Left renal cortex interstitium (tissue), 4 donors: ENCODE measurements at places on chromosomes 12 and 14.

- DNase-seq, result no peak
Measured at GRCh38 chr12:51886021-51886710, 1.7 kb upstream of the ANKRD33 start.

- DNase-seq, result no peak
Measured at GRCh38 chr12:75782069-75782581, 249.5 kb downstream of the PHLDA1 start.

GRCh38 chr14:64518229-64518628, 13.7 kb downstream of the ZBTB1 start:
- DNase-seq, result no peak

- DNase-seq, result peak; percentile 45
Measured at GRCh38 chr12:63917864-63918799, 73.6 kb downstream of the SRGAP1 start.

DNA sequence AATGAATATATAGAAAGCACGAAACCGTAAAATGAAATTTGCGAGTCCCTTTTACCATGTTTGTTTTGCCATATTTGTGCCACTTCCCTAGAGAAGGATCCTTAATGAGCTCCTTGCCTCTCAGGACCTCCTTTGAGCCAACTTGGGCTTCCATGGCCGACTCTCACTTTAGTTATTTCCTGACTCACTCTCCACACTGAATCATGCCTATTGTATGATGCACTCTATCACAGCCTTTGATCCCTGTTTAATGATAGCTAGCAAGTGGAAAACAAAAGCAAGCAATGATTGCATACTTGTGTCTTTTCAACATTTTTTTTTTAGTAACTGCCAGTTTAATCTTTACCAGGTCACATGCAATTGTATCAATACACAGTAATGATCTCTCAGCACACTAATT, 153.2 kb downstream of the CCER1 start:
- no peak for DNase-seq

GRCh38 chr14:94041551-94042346, 15.6 kb downstream of the OTUB2 start:
- DNase-seq, result no peak

GRCh38 chr12:107238296-107238695, 144.9 kb upstream of the CRY1 start:
- no peak for DNase-seq

DNA sequence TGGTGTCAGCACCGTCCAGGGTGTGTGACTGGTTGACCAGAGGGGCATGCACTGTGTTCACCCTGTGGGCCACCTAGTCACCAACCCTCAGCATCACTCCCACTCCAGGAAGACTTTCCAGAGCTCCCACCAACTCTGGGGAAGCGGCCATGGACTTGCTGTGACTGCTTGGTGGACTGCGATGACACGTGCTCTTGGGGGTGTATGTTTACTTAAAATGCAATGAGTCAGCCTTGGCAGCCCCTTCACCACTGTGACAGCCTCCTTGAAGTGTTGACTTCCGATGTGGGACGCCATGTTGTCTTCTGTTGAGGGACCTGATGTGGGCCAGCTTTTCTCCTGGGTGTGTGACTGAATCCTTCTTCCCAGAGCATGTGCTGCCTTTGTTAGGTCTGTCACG, 151.1 kb upstream of the RTL1 start:
- no peak for DNase-seq

DNA sequence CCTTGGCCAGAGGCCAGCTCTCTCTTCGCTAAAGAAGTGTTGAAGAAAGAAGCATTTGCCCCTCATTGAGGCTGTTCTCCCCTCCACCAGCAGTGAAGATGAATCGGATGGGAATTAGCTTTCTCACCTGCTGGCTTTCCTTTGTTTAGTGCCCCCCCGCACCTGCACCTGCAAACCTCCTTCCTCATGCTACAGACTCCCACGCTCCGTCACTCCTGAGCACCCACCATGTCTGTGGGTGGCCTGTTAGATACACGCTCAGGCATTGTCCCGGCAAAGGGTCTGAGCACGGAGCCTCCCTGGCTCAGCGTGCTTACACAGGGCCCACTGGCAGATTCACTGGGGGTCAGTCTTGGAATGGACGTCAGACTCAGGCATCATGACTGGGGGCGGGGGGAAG, 121.6 kb downstream of the GLT1D1 start:
- no peak for DNase-seq

GRCh38 chr12:120039711-120040110, 50.7 kb downstream of the BICDL1 start:
- DNase-seq, result no peak

DNA sequence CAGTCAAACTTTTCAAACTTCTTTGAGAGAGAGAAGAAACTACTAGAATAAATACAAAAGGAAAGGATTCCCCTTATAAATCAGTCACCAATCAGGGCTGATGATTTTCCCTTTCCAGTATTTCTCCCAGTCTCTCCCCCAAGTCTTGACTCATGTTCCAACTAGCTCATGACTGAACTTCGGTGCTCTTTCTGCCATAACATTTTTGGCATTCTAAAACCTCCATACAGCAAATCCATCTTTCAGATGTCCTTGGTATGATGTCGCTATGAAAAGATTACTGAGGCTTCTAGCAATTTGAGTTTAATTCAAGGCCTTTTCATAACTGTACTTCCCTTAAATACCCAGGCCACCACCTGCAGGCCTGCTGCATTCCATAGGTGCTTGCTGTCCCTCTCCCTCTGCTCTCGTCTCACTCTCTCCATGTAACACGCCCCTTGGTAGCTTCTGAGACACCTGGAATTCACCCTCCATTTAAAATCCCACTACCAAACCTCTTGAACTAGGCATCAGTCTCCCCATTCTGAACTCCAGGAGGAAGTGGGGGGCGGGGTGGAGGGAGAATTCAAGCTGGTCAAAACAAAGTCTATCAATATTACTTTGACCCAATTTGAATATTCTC, 2.4 kb downstream of the PRKD1 start:
- no peak for DNase-seq

DNA sequence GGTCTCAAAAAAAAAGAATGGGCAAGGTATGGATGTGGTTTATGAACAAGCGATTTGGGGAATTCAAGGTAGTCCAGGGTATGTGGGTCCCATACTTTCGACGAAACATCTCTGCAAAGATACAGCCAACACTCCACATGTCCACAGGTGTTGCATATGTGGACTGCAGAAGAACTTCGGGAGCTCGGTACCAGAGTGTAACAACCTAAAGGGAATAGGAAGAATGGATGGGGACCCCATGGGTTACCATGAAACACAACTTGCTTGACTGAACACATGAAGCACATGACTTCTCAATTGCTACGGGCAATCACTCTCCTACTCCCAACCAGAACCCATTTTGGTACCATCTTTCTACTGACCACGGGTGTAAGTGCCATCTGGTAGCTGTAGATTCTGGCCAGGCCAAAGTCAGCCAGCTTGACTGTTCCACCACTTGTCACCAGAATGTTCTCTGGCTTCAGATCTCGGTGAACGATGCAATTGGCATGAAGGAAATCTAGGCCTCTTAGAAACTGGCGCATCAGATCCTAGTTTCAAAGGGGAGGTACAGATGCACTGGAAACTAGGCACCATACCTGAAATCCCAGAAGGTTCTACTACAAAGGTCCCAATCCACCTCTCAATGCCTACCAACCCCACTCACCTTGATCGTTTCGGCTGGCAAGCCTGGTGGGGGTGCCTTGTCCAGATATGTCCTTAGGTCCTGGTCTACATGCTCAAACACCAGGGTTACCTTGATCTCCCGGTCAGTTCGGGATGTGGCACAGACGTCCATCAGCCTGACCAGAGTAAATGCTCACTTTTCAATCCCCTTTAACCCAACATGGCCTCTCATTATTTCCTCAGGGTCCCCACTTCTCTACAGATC, 1.3 kb downstream of the CDK4 start:
- no peak for DNase-seq

GRCh38 chr12:78559886-78560285, 304.7 kb upstream of the SYT1 start:
- DNase-seq, result no peak

GRCh38 chr14:96191841-96192462, 12.7 kb upstream of the BDKRB2 start:
- DNase-seq, result no peak

- no peak for DNase-seq
Measured at GRCh38 chr14:68377459-68377858, 415.4 kb downstream of the ZFP36L1 start.

- DNase-seq, result no peak
Measured at GRCh38 chr14:23612354-23612732, 23.8 kb upstream of the DHRS2 start.

DNA sequence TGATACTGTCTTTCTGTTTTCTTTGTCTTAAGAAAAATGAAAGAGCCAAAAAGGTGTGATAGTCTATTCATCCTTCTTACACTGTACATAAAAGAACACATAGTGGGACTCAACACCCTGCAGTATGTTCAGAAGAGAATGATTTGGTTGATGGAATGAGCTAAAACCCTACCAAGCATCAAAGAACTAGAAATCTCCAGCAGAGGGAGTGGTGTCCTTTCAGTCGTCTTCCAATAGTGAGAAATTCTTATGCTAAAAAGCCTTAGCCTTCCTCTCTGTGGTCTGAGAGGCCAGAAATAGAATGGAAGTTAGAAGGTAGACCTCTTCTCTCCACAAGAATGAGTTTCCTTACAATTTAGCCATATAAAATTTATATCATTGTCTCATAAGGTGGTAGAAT, 393.4 kb upstream of the SEL1L start:
- DNase-seq, result no peak

DNA sequence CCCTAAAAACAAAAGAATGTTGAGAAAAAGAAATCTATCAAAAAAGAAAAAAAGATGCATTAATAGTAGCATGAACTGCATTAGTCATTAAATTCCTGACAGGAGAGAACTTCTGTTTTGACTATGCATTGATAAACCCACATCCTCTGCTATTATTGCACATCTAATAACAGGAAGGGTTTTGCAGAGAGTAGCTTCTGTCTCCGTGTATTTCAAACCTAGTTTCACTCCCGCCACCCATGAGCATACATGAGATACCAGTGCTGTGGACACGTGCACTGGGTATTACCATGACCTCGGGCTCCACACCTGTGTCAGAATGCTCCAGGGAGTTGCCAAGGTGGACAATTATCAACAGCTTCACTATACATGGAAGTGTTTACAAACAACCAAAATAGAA, 449.1 kb upstream of the SOX5 start:
- no peak for DNase-seq

GRCh38 chr12:69027411-69027881, 94.5 kb upstream of the CPM start:
- no peak for DNase-seq

DNA sequence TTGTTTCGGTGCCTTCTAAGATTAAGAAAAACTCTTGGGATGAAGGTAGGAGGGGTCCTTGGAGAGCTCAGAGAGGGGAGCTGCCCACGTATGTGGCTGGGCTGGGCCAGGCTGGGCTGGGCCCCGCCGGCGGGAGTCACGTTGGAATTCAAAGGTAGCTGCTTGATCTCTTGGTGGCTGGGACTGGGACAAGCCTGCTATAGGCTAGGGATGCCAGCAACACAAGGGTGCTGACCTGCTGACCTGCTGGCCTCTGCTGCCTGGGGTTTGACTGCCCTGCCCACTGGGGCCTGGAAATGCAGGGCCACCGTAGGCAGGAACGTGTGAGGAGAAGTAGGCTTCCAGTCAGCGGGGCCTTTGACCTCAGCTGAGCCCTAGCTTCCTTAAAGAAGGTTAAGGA, 52.8 kb upstream of the GTF2A1 start:
- DNase-seq, result no peak

- DNase-seq, result no peak
Measured at GRCh38 chr14:100535287-100536120, 51.7 kb downstream of the BEGAIN start.

DNA sequence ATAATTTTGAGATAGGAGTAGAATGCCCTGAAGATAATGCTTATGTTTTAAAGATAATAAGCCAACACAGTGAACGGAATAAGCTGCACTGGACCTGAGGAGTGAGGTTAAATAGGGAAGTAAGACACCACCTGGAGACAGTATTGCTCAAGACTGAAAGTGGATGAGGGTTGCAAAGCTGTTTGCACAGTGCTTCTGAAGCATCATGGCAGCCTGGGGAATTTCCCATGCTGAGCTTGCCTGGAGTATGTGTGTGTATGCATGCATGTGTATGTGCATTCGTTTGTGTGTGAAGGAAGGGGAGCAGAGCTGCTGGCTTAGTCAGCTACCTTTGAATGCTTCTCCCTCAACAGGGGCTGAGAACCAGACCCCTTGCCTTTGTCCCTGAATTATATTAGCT, 35.8 kb downstream of the BHLHE41 start:
- no peak for DNase-seq

DNA sequence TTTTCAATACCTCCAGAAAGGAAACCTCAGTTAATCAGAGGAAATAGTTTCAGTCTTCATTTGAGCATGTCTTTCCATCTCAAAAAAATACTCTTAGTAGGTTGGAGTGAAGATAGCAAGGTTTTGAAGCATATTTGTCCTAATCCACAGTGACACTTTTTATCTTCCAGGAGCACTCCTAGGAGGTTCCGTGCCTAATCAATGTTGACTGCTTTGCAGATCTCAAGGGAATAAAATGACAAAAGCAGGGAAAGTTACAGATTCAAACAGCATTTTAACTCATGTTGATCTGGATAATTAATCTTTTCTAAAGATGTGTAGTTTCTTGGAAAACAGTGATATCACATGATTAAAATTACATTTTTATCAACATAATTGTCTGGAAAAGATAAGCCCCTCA, 213.9 kb downstream of the ANO6 start:
- DNase-seq, result no peak

DNA sequence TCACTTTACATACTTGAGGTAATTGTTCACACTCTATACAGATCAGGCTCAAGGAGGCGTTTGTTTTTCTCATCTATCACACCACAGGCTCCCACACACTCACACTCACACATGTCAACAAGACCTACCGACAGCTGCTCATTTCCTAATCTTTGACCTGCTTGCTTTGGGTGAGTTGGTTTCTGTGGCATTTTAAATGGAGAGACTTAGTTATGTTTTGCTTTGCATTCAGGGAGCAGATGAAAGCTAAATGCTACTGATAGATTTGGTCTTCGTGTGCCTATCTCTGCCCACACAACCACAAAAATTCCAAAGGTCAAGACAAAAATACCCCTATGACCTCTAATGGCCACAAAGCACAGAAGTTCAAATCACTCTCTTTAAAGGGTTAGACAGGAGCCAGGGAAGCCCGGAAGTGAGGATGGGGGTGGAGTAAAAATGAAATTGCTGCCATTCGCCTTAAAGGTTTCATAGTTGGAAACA, 203.5 kb upstream of the G2E3 start:
- DNase-seq, result no peak

DNA sequence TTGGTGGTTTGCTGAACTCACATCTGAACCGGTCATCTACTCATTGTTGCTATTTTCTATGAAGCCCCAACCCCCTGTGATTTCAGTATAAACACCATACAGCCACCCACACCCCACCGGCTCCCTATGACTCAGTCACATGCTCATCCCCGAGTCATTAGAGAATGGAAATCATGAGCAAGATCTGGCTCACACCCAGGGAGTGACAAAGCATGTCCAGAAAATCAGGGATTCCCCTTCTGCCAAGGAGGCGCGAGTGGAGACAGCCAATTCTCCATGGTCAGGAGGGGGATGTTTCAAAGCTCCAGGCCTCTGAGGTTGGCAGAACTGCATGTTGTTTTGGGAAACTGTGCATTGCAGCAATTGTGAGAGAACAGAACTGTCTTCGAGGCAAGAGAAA, 657.5 kb upstream of the TBX3 start:
- DNase-seq, result no peak

GRCh38 chr12:53102883-53103807, at the start of gene SOAT2:
Gene SOAT2, plus strand, starts transcription at chr12:53103486. Its CDS starts 92 bp downstream, at chr12:53103578.
- no peak for DNase-seq

GRCh38 chr12:132214891-132215290, 70.6 kb downstream of the NOC4L start:
- no peak for DNase-seq
